ENCODE measurements at places on chromosomes 1 and 21.

DNA sequence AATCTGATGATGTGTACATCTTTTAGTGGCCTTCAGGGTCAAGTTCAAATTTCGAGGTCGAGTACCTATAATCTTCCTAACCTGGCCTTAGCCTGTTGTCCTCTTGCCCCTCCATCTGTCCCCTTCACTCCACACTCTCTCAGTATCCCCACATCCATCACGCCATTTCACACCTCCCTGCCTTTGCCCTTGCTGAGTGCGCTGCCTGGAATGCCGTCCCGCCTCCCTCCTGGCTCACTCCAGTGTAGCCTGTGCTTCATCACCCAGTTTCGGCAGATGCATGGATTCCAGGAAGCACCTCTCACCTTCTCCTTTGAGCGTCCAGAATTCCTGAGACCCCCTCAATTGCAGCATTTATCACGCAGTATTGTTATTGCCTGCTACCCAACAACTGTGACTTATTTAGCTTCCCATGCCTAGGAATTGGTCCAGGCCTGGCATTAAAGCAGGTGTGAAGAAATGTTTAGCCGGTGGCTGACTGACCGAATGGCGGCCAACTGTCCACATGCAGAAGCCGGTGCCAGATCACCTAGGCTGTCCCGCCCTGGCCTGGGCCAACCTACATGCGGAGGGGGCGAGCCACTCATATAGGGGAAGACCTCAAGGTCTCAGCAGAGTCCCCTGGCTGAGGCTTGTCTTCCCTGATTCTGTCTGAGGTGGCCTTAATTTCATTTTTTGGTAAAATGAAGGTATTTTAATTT, 34.5 kb downstream of the MYOM3 start:
- no peak overlapping the region for H3K4me3 ChIP-seq
- H3K27me3 ChIP-seq, result no peaks in the 10 kb centered on the region
- H3K4me1 ChIP-seq, result no peaks in the 10 kb centered on the region
- H3K27ac ChIP-seq, result no peak overlapping the region
- H3K36me3 ChIP-seq, result no peaks in the 10 kb centered on the region
- DNase-seq, result no peak

- H3K4me3 ChIP-seq, result no peak overlapping the region
- no peak for DNase-seq
- H3K27ac ChIP-seq, result no peak overlapping the region
- H3K36me3 ChIP-seq, result no peaks in the 10 kb centered on the region
- H3K4me1 ChIP-seq, result peaks cover 11% of the 10 kb centered on the region
- H3K27me3 ChIP-seq, result no peaks in the 10 kb centered on the region
Observed at GRCh38 chr21:15753741-15754140, 24.0 kb downstream of the USP25 start.

DNA sequence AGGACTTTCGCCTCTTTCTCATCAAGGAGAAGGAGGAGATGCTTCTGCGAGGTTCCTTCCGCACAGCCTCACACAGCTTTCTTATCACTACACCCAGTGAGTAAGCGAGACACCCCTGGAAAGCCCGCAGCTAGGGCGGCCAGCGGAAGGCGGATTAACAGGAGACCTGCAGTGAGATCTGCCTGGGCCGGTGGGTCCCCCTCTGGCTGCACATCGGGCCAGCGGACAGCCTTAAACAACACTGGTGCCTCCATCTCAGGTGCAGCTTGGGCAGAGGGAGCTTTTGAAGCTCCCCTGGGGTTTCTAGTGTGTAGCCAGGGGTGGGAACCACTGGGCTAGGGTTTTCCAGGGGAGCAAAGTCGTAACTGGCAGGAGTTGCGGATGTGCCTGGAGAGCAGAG, 17.5 kb upstream of the MTARC1 start:
- no peaks in the 10 kb centered on the region for H3K4me1 ChIP-seq
- DNase-seq, result no peak
- no peaks in the 10 kb centered on the region for H3K27me3 ChIP-seq
- H3K36me3 ChIP-seq, result no peaks in the 10 kb centered on the region

GRCh38 chr1:154877370-154877974, 7.4 kb upstream of the KCNN3 start:
- no peak overlapping the region for H3K4me3 ChIP-seq
- no peaks in the 10 kb centered on the region for H3K27me3 ChIP-seq
- no peaks in the 10 kb centered on the region for H3K4me1 ChIP-seq
- H3K27ac ChIP-seq, result no peak overlapping the region

GRCh38 chr1:177568622-177569021, 397.9 kb downstream of the BRINP2 start:
- no peak overlapping the region for H3K27ac ChIP-seq
- H3K36me3 ChIP-seq, result no peaks in the 10 kb centered on the region
- H3K4me3 ChIP-seq, result no peak overlapping the region
- DNase-seq, result no peak
- H3K4me1 ChIP-seq, result no peaks in the 10 kb centered on the region
- no peaks in the 10 kb centered on the region for H3K27me3 ChIP-seq

DNA sequence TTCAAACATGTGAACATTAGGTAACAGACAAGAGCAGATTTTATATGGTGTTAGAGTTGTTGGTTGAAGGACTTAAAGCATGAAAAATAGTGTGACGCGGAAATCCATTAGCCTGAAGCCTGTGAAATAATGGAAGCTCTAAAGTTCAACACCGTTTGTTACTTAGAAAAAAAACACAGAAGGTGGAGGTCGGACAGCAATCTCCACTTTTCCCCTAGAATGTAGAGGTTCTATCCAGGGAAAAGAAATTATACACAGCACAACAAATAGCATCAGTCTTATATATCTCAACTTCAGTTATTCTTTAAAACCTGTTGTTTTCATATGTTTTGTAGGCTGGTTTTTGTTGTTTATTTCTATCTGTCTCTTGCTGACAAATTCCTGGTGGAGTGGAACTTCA, 1.9 kb downstream of the RCAN3 start:
- peak overlapping the region; percentile 97 for H3K27ac ChIP-seq
- no peaks in the 10 kb centered on the region for H3K36me3 ChIP-seq
- peaks cover 59% of the 10 kb centered on the region for H3K4me1 ChIP-seq
- H3K27me3 ChIP-seq, result no peaks in the 10 kb centered on the region
- no peak for DNase-seq

DNA sequence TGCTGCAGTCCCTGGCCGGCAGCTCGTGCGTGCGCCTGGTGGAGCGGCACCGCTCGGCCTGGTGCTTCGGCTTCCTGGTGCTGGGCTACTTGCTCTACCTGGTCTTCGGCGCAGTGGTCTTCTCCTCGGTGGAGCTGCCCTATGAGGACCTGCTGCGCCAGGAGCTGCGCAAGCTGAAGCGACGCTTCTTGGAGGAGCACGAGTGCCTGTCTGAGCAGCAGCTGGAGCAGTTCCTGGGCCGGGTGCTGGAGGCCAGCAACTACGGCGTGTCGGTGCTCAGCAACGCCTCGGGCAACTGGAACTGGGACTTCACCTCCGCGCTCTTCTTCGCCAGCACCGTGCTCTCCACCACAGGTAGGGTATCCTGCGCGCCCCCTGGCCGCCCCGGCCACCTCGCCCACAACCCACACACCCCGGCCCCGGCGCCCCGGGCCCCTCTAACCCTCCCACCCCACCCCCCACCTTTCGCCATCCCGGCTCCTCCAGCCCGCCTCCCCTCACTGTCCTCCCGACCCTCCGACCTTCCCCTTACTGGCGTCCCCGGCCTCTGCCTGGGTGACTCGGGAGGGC, 352 bp downstream of the KCNK1 start:
- H3K36me3 ChIP-seq, result no peaks in the 10 kb centered on the region
- H3K27me3 ChIP-seq, result peaks cover 5% of the 10 kb centered on the region
- H3K4me3 ChIP-seq, result no peak overlapping the region
- no peak for DNase-seq
- no peak overlapping the region for H3K27ac ChIP-seq

DNA sequence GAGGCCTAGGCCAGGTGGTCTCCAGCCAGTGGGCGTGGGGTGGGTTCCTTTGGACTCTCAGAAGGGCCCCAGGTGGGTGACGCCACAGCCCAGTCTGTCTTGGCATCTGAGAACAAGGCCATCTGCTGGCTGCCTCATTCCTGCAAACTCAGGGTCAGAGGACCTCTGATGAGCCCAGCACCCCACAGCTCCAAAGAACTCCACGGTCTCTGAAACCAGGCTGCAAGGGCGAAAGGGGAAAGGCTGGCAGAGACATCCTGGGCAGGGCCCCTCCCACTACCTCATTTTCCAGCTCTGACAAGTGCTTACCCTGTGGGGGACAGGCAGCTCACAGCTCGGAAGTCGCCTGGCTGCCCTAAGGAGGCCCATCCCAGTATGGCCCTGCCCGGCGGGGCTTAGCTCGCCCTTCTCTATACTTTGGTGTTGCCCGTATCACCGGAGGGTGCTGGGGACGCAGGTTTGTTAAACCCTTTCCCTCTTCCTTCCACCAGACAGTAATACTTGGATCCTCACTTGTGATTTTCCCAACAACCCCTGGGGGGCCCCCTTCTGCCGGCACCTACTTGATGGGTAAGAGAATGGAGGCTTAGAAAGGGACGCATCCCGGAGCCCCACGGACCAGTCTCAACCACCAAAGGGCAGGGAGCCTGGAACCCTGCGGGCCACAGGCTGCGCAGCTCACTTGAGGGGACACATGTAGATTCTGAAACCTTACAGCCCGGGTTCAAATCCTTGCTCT, 10.9 kb upstream of the EDN2 start:
- no peak overlapping the region for H3K4me3 ChIP-seq
- DNase-seq, result no peak
- H3K36me3 ChIP-seq, result no peaks in the 10 kb centered on the region

DNA sequence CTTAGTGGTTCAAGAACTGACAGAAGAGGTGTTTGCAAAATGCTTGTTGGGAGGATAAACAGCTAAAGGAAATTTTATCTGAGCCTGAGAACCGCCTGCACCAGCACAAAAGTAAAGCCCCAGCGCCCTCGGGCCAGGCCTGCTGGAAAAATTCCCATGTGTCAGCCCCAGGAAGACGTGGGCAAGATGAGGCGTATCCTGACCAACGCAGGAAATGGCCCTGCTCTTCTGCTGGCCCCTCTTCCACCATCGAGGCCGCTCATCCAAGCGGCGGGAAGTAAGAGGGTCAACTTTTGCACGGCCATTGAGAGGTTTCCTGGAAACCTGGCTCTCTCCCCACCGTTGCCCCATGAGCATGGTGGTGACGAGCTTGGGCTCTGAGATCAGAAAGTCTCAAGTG, 39.6 kb downstream of the LRRC3 start:
- no peak overlapping the region for H3K27ac ChIP-seq
- DNase-seq, result no peak
- H3K4me1 ChIP-seq, result no peaks in the 10 kb centered on the region
- H3K36me3 ChIP-seq, result no peaks in the 10 kb centered on the region
- peaks cover 3% of the 10 kb centered on the region for H3K27me3 ChIP-seq
- no peak overlapping the region for H3K4me3 ChIP-seq

GRCh38 chr1:8540261-8540941, 222.5 kb downstream of the SLC45A1 start:
- H3K4me3 ChIP-seq, result no peak overlapping the region
- H3K36me3 ChIP-seq, result no peaks in the 10 kb centered on the region
- no peak overlapping the region for H3K27ac ChIP-seq
- H3K27me3 ChIP-seq, result no peaks in the 10 kb centered on the region
- peaks cover 3% of the 10 kb centered on the region for H3K4me1 ChIP-seq

- no peak for DNase-seq
- H3K4me3 ChIP-seq, result no peak overlapping the region
- no peak overlapping the region for H3K27ac ChIP-seq
- H3K27me3 ChIP-seq, result no peaks in the 10 kb centered on the region
Observed at GRCh38 chr1:100671601-100672000, 47.9 kb upstream of the VCAM1 start.

DNA sequence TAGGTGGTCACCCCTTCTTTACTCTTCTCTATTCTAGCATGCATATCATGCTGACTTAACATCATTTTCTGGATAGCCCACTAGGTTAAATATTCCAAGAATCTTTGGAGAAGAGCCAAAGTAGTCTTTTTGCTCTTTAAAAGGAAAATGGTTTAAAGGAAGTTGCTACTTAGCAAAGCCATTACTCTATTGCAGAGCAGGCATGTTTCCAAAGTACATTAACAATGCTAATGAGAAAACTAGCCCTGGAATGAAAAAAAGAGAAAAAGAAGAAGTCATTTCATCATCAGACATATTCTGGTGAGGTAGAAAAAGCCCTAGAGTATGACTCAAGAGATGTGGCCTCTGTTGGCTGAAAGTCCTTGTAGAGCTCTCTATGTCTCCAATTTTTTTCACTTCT, 74.0 kb downstream of the NUF2 start:
- H3K27ac ChIP-seq, result no peak overlapping the region
- H3K4me1 ChIP-seq, result no peaks in the 10 kb centered on the region
- no peaks in the 10 kb centered on the region for H3K36me3 ChIP-seq
- H3K27me3 ChIP-seq, result no peaks in the 10 kb centered on the region
- no peak for DNase-seq

DNA sequence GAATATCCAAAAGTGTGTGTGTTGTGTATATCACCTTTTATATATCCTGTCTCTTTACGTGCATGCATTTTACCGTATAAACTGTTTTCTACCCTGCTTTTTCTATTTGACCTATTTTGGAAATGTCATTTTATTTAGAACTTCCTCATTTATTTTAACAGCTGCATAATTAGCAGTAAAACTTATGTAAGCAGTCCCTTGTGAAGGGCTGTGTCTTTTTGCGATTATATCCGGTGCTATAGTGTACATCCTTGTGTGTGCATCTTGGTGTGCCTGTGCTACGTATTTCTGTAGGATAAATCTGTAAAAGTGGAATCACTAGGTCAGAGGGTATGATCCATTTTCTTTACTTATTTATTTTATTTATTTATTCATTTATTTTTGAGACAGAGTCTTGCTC, 7.2 kb downstream of the LGALS8 start:
- H3K27me3 ChIP-seq, result no peaks in the 10 kb centered on the region
- no peak for DNase-seq
- H3K36me3 ChIP-seq, result peaks cover 48% of the 10 kb centered on the region
- H3K27ac ChIP-seq, result no peak overlapping the region

DNA sequence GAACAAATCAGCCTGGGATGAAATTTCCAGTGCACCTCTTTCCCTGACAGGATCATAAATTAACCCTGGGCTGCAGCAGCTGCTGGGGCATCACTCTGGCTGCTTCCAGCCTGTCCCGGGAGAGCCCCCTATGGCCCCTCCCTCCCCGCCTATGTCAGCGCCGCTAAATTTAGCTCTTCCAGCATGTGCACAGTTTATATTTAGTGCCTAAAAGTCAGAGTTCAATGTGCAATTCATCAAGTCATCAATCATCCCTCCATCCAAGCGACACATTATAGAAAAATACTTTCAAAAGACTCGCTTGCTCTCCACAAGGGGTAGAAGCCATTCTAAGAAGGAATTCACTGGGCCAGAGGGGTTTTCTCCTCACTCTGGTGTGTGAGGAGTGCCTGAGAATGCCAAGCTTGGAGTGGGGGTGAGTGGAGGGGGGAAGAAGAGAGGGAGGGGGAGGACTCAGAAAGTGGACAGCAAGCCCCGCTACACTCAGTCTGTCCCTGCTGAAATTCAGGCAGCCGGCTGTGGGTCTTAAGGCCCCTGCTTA, 37.4 kb downstream of the XCL1 start:
- no peaks in the 10 kb centered on the region for H3K36me3 ChIP-seq
- DNase-seq, result no peak
- no peaks in the 10 kb centered on the region for H3K4me1 ChIP-seq
- H3K4me3 ChIP-seq, result no peak overlapping the region
- no peak overlapping the region for H3K27ac ChIP-seq

GRCh38 chr21:32812035-32812434, 40.5 kb upstream of the PAXBP1 start:
- no peaks in the 10 kb centered on the region for H3K4me1 ChIP-seq
- DNase-seq, result no peak
- no peaks in the 10 kb centered on the region for H3K36me3 ChIP-seq
- H3K27ac ChIP-seq, result no peak overlapping the region
- no peaks in the 10 kb centered on the region for H3K27me3 ChIP-seq
- no peak overlapping the region for H3K4me3 ChIP-seq

GRCh38 chr1:171740356-171740863, 1.5 kb downstream of the VAMP4 start:
- peak overlapping the region; percentile 96 for H3K27ac ChIP-seq
- DNase-seq, result no peak
- H3K4me1 ChIP-seq, result peaks cover 16% of the 10 kb centered on the region
- H3K36me3 ChIP-seq, result peaks cover 12% of the 10 kb centered on the region

Data from effector memory CD4-positive, alpha-beta T cell (primary cell).